ENCODE measurements at places on chromosomes 1 and 21. TPM values are rescaled to one million over a fixed set of nuclear protein-coding genes. Genes with fewer than 3 reads are reported as not detected.

DNA sequence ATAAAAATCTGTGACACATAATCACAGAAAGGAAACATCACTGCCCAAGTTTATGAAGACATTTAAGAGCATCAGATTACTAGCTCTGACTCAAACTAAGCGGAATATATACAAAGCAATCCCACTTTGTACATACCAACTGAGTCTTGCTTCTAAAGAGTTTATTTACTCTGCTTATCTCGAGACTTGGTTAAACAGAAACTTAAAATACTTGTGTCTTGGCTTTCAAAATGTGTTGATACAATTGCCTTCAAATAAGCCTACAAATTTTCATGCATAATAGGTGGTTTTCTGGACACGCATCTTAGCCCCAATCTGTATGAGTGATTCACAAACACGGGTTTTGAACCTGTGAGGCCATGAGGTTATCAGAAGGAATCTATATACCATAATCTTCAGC is 21.0 kb downstream of the CD160 start:
- DNase-seq, result no peak

S100A7 gene
- total RNA-seq, result not detected

- peak; percentile 45 for DNase-seq
These were observed 69.0 kb downstream of the GRIK1 start for GRCh38 chr21:29870814-29871213.

DNA sequence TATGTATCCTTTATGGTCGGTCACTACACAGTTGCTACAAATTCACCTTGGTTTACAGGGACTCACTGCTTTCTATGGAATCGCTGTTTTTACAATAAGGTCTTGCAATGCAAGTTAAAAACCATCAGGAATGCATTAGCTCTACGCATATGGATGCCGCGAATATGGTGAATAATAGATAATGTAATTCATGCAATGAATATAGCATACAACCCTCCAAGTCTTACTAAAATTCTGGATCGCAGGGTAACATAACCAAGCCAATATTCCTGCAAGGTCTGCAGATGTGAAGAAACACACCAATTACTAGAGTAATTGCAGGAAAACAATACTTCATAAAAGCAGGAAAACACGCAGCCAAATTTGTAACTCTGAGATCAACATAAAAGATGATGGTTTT is 75.6 kb upstream of the BACE2 start:
- DNase-seq, result no peak

Data from GM23338 (cell line).